ENCODE measurements at places on chromosomes 12 and 14.

GRCh38 chr14:21039585-21040369 is 2.4 kb upstream of the RNASE7 start:
- peak; percentile 73 for DNase-seq

GRCh38 chr14:74563233-74563585 is 48.8 kb downstream of the LTBP2 start:
- no peak for DNase-seq

GRCh38 chr12:132493482-132494178 is 3.7 kb downstream of the FBRSL1 start:
- no peak for DNase-seq

DNA sequence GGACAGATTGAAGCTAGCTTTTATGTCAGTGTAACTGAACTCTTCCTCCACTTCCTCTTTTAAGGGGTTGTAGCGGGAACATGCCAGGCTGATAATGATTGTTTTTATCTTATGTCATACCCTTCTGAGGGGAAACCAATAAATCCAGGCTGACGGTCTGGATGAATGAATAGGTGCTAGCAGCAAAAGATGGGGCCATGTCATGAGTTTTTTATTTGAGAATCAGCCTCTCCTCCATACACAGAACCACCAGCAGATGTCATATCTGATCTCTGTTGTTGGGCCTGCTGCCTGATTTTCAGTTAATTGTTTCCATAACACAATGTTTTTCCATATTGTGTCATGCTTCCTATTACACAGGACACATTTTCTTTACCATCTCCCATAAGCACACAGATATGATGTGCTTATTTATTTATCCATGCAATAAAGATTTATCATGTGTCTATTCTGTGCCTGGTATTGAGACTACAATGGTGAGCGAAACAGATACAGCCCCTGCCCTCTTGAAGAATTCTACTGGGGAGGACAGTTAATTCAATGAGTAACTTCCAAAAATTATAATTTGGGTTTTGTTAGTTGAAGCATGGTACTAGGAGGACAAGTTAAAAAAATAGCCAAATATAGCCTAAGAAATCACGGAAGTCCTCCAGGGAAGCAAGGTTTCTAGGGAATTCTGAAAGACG is 33.6 kb upstream of the CRY1 start:
- no peak for DNase-seq

DNA sequence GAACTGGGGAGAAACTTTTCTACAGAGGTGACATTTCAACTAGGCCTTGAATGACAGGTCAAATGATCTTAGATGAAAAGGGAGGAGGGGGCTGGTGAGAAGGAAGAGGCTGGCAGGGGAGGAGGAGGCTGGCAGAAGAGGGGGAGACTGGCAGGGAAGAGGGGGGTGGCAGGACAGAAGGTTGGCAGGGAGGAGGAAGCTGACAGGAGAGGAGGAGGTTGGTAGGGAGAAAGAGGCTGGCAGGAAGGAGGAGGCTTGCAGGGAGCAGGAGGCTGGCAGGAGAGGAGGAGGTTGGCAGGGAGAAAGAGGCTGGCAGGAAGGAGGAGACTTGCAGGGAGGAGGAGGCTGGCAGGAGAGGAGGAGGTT is 63.4 kb upstream of the PPP4R3A start:
- no peak for DNase-seq

DNA sequence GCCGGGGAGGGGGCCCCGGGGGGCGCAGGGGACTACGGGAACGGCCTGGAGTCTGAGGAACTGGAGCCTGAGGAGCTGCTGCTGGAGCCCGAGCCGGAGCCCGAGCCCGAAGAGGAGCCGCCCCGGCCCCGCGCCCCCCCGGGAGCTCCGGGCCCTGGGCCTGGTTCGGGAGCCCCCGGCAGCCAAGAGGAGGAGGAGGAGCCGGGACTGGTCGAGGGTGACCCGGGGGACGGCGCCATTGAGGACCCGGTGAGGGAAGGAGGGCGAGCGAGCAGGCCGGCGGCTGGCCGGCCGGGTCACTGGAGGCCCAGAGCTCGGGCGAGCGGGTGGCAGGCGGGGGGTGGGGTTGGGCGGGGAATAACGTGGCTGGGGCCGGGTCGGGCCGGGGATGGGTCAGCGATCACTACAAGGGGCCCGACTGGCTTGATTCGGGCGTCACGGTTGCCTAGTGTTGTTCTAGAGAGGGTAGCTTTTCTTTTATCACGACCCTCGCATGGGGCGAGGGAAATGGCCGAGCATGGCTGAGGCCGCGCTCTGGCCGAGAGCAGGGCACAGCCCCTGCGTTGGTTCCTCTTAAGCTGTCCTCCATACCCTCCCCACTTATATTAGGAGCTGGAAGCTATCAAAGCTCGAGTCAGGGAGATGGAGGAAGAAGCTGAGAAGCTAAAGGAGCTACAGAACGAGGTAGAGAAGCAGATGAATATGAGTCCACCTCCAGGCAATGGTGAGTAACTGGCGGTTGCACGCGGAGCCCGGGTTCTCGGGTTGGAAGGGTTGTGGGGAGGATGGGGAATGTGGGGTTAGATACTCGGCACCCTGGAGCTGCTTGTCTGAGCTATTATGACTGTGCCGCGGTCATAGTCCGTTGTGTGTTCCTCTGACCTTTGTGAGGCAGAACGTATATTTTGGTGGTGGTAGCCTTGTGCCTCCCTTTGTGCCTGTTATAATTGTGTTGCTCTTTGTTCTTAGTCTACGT is 603 bp downstream of the PABPN1 start:
- peak; percentile 63 for DNase-seq

DNA sequence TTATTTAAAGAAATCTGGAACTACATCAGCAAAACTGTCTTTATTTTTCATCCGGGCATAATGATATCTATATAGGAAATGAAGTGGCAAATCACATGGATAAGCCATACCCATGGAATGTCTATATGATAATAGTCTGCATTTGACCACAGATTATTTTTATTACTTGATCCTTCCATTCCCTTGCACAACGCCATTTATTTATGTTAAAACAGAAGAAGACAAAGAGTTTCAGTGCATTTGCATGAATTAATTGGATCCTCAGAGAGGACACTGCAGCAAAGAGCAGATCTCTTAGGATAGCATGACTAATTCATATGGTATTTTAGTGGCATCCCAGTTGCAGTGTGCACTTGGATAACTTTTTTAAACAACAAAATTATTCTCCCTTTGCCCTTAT is 345.0 kb downstream of the CCDC91 start:
- DNase-seq, result no peak

Measured in iPS-NIHi11 (cell line).